ENCODE measurements at places on chromosomes 7 and 10.

DNA sequence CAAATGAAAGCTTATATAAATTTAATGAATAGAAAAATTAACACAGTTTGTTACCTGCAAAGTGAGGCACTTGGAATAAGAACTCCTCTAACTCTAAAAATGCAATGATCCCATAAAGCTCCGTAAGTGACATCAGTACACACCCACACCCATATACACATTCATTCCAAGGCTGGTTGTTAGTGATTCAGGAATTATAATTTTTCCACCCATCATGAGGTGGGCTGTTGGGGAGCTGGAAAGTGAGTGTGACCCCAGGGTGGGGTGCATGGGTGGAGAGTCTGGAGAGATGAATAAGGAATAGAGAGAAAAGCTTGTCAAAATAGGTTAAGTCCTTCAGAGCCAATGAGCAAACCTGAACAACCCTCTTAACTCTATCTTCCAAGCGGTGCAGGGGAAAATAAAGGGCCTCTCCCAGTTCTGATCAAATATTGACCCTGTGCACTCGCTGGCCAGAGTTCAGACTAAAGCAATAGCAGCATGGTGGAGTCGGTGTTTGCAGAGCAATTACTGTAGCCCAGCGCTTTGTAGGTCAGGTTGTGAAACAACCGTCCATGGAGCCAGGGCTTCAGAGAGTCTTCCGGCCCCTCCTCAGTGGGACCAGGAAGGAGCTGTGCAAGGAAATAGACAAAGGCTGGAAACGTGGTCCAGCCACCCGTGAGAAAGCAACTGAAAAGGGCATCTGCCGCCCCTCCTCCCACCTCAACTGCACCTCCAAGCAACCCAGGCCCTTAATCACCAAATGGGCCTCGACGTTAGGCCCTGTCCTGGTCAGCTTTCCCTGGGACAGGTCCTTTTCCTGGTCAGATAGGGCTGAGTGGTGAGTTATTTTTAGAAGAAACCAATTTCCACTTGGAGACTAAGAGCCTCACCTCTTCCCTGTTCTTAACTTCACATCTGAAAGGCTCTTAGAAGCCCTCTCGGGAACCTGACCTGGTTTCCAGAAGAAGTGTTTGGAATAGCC, 61.2 kb downstream of the SH3PXD2A start:
- DNase-seq, result peak; percentile 81

GRCh38 chr7:11665357-11665756, 166.6 kb downstream of the THSD7A start:
- DNase-seq, result peak; percentile 77

GRCh38 chr7:32217341-32218153, 147.3 kb upstream of the PDE1C start:
- DNase-seq, result no peak

DNA sequence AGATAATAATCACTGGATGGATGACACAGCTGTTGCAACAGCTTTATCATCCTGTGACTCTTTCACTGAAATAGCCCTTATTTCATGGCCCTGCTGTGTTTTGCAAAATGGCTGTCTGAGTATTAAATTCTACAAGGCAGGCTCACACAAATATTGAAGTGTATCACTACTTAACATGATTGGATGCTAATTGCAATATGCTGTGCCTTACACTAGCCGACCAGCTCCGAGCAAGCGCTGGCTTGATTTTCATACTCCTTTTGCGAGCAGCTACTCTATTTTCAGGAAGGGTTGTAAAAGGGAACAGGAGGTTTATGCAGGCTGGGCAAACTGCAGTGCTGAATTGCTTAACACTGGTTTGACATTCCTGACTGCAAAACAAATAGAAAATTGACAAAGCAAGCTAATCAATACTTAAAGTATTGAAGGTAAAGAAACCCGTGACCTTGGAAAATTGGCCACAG, 121.6 kb downstream of the CACNB2 start:
- no peak for DNase-seq

DNA sequence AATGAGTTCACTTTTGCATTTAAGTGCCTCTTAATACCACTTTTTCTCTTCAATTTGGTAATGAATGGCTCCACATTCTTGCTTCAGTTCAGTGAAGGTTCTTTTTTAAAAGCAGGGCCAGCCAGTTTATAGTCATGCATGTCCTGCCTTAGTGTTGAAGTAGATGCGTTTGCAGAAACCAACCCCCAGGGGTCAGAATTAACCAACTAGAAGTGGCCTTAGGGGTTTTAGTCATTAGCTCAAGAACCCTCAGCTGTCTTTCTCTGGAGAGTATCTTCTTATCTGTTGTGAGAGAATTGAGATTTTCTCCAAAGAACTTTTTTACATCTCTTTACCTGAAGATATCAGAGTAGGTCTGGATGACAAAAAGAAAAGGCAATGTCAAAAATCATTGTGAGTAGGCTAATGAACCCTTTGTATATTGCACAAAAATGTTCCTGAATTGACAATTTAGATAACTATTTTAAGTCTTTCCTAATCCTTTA, 82.2 kb downstream of the PIK3CG start:
- DNase-seq, result peak; percentile 64

DNA sequence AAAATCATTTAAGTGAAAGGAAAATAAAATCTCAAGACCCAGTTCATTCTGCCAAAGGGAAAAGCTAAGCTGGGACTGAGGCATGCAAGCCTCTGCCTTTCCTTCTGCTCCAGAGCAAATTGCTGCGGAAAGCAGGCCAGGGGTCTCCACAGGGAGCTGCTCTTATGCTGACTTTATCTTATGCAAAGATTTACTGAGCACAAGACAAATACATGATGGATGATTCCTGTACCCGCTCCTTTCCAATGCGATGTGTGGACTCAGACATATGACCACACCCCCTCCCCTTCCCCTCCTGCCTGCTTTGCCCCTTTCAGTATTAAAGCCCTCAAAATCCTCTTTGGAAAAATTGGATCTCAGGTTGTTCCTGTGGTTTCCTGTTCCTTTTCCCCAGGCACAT, 74.2 kb upstream of the INSIG1 start:
- no peak for DNase-seq

DNA sequence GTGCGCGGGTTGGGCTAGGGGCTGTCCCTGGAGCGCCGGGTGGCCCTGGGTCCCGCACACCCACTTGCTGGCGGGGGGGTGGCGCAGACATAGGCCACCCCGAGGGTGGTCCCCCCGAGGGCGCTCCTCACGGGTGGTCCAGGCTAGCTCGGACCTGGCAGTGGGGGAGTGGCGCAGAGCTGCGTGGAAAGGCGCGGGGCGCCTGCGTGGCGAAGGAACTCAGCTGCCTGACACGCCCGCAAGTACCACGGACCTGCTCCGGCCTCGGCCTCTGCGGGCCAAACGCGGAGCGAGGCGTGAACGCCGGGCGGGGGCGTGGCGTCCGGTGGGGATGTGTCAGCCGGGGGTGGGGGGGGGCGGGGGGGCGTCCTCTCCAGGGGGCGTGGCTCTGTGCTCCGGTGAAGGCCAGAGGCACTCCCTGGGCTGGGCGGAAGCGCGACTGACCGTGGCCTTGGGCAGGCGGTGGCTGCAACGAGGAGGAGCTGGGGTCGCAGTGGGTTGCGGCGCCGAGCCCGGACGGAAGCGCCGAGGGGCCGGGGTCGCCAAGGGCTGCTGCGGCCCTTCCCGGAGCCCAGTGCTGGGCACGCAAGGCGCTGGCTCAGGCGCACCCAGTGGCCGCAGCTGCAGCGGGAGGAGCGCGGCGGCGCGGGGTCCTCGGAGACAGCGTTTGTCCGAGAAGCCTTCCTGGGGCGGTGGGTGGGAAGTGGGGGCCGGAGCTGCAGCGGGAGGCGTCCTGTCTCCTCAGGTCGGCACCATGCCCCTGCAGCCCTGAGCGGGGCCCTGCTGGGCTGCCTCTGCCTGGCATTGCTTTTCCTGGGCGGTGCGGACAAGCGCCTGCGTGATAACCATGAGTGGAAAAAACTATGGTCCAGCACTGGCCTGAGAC, 58.9 kb upstream of the NUPR2 start:
- DNase-seq, result no peak

- DNase-seq, result no peak
Observed at GRCh38 chr10:113605268-113605978, 52.6 kb downstream of the HABP2 start.

DNA sequence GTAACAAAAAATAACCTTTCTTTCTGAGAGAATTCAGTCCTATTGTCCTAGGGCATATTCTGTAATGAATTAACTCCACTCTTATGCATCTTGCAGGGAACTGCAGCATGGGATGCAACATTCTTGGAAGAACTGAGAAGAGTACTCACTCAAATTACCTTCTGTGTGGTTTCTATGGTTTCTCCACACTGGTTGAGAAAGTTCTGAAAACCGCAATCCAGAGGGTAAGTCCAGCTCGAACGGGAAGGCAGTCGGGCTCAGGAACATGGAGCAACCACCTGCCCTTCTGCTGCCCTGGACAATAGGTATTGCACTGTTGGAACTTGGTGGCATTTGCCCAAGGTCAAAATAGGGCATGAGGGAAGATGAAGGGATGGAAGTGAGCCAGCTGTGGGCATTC, 59.6 kb upstream of the CDK13 start:
- DNase-seq, result no peak

DNA sequence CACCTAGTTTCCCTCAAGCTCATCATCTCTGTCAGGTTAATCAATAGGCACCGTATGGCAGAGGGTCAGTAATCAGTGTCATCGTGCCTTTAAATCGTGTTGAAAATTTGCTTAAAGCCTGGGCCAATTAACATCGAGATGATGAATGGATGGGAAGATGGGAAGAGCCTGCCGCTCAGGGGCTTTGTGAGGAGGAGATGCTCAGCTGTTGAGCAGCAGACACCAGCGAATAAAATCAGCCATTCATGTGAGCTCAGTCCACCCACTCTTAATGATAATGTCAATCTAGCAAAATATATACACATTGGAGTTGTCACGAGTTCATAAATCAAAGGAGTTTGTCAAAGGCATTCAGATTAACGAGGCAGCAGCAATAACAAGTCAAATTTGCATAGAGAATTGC, 97.7 kb downstream of the BTRC start:
- DNase-seq, result no peak

GRCh38 chr10:49541762-49542161, 2.8 kb upstream of the ERCC6 start:
- DNase-seq, result no peak

GRCh38 chr7:157896774-157897555, 560.2 kb downstream of the DNAJB6 start:
- no peak for DNase-seq

DNA sequence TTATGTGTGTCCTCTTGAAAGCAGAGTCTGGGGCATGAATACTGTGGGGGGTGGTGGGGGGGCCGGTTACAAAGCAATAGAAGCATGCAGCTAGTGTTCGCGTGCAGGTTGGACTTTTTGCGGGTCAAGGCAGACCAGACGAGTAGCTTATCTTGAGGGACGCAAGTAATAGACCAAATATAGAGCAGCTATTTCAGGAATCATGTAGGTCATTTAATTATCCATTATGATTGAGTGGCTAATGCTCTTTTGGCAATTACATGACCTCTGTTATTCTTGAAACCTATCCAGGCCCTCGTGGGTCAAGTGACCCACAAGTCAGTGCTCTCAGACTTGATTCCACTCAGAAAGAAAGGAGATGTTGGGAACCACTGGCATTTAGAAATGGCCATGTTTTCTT, 93.0 kb downstream of the BTRC start:
- no peak for DNase-seq

DNA sequence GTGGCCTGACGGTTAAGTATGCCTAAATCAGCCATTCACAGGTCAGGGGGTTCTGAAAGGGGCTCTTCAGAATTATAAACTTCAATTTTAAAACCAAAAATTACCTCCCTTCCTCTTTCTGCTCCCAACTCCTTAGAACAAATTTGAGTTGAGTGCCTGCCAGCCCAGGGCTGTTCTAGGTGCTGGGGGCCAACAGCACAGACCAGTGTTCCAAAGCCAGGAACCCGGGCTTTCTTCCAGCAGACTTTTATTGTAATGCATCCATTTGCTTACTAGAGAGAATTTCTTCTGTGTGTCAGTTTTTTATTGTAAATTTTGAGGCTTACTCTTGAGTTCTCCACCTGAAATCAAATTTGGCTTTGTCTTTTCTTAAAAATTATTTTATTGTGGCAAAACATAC, 238.5 kb downstream of the CACNB2 start:
- DNase-seq, result no peak

DNA sequence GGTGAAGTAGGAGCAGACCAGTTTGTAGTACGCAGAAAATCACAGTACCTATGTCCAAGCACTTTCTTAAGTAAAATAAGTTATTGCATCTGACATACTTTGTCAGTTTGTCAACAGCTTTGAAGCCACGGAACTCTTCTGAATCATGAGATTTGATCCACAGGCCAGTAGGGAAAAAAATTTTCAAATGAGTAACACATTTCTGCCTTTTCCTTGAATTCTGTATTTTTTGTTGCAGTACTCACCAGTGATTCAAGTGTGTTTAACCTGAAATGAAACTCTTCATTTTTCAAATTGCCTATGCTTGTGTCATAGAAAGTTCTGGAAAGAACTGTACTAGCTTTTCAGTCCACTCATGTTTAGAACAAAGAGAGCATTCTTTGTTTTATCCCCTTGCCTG, 337.7 kb downstream of the GATA3 start:
- no peak for DNase-seq

DNA sequence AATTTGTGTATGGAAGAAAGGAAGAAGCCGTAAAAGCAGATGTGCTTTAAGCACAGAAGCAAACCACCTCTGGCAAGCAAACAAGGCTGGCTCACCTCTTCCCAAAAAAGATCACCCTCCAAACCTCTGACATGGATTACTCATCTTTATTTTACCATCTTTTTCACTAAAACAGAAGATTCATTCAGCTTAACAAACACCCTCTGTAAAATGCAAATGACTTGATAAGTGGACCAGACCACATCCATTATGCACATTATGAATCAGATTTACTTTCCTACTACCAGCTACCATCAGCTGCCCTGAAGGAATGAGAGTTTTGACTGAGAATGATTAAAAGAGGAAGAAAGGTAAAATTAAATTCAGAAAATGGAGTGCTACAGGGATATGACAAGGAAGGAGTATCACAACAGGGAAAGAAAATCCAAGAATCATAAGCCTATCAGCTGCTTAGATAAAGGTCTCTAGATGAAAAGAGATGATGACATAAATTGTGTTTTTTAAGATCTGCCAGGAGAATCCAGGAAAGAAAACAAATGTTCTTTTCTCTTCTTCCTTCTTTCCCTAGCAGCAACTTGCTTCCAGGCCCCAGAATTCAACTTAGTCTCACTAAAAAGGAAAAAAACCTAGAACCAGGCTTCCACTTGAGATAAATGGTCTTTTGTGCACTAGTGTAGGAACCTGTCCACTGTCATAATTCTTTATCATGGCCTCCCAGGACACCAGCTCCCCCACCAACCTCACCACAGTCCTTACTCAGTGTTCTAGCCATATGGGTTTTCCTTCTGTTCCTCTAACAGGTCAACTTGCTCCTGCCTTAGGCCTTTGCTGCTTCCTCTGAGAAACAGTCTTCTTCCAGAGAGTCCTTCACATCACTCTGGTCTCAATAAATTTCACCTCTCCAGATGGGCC, 47.4 kb downstream of the JAZF1 start:
- DNase-seq, result no peak

DNA sequence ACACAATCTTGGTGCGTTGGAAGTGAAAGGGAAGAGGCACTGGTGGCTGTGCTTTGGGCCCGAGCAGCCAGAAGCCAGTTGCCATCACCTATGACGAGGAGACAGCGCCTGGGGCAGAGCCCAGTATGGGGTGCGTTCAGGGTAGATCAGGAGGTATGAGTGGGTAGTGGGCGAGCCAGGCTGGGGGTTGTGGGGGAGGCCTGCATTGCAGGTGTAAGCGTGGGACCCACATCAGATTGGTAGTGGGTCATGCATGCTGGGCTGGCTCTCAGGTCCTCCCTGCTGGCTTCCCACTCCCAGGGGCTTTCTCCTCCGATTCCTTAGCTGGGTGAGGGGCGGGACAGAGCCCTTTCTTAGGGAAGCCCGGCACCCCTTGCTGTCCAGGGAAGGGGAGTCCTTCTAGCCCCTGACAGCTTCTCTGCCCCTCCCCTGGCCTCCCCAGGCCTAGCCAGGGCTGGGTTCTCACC, 445 bp upstream of the PVRIG start:
- no peak for DNase-seq

GRCh38 chr10:86046845-86047460, 319.6 kb downstream of the GRID1 start:
- no peak for DNase-seq
